Activated CD4-positive, alpha-beta T cell treated with anti-CD3 and anti-CD28 coated beads, Interleukin-2, amount 10 ng/mL, durations not matched to agents 24 days and 14 days (primary cell): ENCODE measurements at places on chromosomes 11 and 22. TPM values are rescaled to one million over a fixed set of nuclear protein-coding genes. Genes with fewer than 3 reads are reported as not detected.

The PSMC3 gene
- 230 and 234 TPM in 2 replicates for total RNA-seq

The OR8K3 gene
- total RNA-seq, result not detected in 2 replicates

The ADM gene
- total RNA-seq, result 5.1 and 7.4 TPM in 2 replicates

The FOLR1 gene
- total RNA-seq, result not detected in 2 replicates

The RASL10A gene
- 0.30 and 0.64 TPM in 2 replicates for total RNA-seq

The LARGE2 gene
- not detected in 2 replicates for total RNA-seq

The KCTD14 gene
- total RNA-seq, result 0.35 TPM in 1 of 2 replicates, not detected in the other

The GP1BB gene
- total RNA-seq, result not detected in 2 replicates

The GALNT18 gene
- total RNA-seq, result 8.6 and 9.3 TPM in 2 replicates

The MMP12 gene
- not detected in 2 replicates for total RNA-seq

The SHANK3 gene
- total RNA-seq, result 0.17 and 0.21 TPM in 2 replicates

DNA sequence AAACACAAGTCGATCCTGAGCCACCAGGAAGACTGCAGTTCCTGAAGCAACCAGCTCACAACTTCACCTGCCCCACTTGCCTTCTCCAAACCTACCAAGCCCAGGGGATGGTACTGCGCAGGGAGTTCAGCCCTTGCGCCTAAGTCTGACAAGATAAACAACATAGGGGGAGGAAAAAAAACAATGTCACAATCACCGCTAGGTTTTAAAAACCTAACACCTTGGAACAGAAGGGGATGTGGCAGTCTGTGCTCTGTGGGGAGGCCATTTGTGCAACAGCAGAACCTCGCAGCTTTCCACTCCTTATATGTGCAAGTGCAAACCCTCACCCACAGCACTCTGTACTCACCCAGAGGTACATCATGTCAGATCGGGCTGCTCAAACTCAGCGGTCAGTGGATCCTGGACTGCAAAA is 134.2 kb downstream of the RBFOX2 start:
- no peak for DNase-seq

DNA sequence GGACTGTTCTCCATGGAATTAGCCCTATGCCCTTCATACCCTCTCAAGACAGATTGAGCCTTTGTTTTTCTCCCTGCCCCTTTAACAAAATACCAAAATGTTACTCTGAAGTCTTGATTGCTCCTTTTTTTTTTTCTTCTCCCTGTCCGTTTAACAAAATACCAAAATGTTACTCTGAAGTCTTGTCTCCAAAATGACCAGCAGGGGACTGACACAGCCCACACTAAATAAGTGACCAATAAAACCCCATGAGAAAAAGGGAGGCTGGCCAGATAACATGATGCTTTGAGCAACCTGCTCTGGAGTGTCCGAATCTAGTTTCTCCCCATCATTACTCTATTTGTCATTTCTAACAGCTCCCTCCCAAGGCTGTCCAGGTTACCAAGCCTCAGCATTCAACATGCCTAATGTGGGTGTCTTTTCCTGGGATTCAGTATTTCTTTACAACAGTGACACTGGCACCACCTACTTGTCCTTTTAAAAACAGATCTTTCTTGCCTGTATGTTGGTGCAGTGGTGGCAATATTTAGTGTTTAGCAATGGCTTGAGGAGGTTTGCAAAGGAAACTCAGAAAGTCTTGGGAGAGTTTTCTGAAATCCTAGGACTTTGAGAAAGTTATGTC is 42.7 kb upstream of the SLC1A2 start:
- DNase-seq, result no peak

GRCh38 chr22:23256986-23257888 is 76.9 kb downstream of the BCR start:
- DNase-seq, result no peak

GRCh38 chr22:39490135-39490798 is 11.8 kb upstream of the MIEF1 start:
- peak; percentile 93 for DNase-seq

GRCh38 chr11:130720232-130721022 is 195.9 kb downstream of the SNX19 start:
- no peak for DNase-seq

GRCh38 chr11:18294862-18295261 is 27.1 kb downstream of the HPS5 start:
- no peak for DNase-seq

DNA sequence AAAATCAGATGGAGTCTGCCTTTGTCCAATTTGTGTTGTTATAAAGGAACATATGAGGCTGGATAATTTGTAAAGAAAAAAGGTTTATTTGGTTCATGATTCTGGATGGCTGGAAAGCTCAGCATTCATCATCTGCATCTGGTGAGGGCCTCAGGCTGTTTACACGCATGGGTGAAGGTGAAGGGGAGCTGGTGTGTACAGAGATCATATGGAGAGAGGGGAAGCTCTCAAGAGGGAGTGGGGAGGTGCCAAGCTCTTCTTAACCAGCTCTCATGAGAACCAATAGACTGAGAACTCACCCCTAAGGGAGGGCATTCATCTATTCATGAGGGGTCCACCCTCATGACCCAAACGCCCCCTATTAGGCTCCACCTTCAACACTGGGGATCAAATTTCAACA is 40.0 kb downstream of the NEU3 start:
- DNase-seq, result no peak

- no peak for DNase-seq
Measured at GRCh38 chr11:113234888-113235287, 79.5 kb upstream of the TTC12 start.

GRCh38 chr11:104661471-104661870 is 236.8 kb downstream of the CASP12 start:
- DNase-seq, result no peak

DNA sequence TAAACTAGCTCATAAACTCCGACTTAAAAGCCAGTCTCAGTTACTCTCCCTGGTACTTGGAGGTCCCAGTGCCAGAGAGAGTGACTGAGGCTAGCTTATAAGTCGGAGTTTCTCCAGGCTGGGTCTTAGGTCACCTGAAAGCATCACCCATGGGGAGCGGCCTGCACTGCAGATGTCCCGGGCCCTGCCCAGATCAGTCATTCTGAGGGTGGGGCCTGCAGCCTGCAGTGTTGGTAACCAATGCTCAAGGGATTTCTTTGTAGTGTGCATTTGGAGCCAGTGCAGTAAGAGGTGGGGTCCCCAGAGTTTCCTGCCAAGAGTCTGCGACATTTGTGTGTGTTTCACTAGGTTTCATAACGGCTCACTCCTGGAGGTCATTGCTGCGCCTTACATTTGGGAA is 14.8 kb downstream of the TAB1 start:
- no peak for DNase-seq

DNA sequence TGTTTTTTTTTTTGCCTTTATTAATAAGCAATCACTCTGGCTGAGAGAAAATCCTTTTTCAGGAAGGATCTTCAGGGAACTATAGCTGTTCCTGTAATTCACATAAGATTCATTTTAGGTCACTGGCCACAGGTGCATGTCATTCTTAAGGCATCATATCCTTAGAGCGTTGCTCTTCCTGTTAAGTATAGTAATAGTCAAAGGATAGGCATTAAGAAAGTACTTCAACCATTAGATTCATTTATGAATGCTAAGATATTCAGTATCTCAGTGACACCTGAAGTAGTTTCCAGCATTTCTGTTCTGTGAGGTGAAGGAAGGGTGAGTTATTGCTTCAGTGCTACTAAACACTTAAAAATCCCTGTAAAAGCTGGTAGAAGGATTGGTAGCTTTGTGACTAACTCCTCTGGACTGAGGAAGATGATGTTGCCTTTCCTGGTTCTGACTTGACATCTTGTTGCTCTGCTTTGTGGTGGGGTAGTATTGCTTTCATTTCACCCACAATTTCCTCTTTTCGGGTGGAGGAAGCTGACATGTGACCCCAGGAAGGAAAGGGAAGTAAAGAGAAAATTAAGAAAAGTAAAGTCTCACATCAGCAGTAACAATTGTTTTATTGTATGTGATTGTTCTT is 34.7 kb downstream of the RNF169 start:
- DNase-seq, result peak; percentile 68

GRCh38 chr11:91373497-91373896 is 851.1 kb upstream of the FAT3 start:
- DNase-seq, result no peak

DNA sequence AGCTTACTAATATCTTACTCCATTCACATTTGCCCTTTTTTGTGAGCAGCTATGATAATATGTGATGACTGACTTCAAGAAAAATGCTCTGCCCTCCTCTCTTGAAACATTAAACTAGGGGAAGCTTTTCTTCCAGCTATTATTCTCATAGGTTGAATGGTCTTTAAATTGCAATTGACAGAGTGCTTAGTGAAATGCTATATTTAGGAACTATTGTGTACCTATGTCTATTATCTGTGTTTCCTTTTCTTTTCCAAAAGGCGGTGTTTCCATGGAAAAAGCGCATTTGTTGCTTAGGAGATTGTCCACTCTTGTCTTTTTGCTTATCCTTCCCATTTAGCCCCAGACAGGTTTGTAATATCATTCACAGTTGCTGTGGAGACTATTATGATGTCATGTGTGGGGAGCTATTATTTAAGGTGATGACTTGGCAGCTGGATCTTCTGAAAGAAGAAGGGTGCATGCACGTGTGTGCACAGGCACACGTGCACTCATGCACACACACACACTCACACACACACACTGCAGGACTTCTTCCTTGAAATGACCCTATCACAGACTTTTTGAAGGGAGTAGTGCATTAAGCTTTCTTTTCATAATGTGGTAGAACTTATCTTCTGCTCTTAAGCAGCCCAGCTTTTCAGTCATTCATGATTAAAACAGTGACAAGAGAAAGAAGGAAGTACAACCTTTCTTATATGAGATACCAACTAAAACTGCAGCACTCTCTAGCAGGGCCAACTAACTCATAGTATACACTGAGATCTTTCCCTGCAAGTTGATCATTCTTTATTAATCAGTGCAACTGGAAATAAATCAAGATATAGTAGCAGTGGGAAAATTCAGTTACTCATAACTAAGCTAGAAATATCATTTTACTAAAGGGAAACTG is 340.8 kb upstream of the MTNR1B start:
- DNase-seq, result no peak

DNA sequence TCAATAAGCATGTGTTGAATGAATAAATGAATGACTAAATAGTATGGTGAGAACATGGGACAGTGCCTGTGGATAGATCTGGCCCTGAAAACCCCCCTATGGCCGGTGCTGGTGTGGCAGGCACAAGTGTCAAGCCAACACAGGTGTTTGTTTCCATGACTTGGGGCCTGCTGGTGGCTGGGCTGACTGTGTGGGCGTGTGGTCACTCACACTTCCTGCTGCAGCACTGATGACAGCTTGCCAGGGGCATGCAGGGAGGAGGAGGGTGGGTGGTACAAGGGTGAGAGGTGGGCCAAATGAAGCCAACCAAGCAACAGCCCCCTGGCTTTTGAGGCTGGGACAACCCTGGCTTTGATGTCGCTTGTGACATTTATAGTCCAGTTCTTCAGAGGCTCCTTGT is 30.3 kb upstream of the ABCC8 start:
- no peak for DNase-seq

DNA sequence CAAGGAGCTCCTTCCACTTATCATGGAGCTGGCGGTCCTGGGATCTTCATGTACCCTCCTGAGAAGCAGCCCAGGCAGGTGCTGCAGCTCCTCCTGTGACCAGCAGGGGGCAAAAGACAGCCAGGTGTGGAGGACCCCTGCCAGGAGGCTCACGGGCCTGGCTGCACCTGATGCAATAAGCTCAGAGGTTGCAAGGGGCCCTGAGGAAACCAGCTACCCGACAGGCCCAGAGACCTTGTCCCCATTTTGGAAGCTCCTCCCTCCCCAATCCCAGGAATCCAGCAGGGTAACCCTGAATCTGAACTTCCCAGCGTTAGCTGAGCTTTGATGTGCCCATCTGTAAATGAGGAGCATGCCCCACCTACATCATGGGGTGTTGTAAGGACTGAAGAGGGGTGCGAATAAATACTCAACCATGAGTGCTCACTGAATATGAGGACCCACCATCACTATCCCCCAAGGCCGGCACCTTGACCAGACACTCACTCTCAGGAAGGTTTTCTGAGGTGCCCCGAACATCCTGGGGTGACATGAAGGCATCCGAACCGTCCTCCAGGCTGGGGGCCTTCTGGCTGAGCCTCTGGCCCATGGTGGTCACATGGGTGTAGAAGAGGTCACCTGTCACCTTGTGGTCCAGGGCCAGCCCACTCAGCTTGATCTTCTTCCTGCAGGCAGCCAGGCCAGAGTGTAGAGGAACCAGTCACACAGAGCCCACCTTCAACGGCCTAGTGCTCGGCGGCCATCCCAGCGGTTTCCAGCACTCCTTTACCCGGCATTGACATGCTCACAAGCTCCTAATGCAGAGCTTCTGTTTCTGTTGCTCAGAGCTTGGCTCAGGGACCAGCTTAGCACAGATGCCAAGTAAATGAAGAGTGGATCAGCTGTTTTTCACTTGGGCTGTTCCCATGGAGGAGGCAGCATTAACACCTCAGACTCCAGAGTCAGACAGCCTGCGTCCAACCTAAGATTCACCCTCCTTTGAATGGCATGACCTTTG is 21.7 kb downstream of the SLC43A1 start:
- peak; percentile 92 for DNase-seq

DNA sequence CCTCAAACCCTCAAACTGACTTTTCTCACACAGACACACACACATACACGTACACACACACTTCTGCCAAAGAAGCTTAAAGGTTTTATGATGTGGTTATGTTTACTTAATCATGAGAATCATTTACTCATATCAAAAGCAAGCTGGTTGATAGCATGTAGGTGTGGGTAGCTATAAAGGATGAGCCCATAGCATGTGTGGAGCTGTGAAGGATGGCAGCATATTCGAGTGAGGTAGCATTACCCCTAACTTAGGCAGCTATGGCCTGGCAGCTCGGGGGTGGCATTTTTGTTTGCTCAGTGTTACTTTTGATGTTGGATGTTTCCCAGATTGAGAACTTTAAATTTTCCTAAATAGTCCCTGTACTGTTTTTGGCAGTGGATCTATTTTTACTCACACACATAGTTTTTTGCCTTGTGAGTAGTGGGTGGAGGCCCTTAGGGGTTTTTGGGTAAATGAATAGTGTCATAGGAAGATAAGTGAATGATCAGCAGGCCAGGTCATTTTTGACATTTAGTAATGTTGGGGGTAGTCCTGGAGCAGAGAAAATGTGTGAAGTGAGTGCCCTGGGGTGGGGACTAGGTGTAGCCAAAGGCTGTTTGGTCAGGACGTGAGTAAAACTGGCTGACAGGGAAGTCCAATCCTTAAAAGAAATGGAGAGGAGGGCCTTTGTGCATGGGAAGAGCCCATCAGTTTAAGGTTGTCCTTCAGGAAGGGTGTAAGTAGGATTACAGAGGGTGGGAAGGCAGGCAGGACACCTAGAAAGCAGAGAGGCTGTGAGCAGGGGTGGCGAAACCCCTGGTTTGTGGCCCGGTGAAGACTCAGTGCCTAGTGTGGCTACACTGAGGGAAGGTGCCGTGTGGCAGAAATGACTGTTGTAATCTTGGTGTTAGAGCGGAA is 7.1 kb downstream of the YWHAH start:
- no peak for DNase-seq

- DNase-seq, result no peak
Measured at GRCh38 chr11:131744847-131745246, 374.4 kb downstream of the NTM start.

DNA sequence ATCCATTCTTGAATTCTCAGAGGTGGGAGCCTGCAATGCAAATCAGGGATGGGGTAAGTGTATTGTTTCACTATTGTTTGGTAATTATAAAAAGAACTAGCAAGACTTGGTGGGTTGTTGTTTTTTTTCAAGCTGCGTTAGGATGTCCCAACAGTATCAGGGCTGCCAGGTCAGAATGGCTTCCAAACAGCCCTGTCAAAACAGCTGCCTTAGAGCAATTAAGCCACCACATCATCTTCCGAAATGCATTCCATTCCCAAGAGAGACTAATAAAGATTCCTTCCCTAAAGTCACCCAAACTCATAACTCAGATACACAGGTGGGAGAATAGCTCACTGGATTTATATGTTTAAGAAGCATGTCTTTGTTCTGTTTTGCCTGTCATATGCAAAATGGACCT is 23.5 kb downstream of the BBOX1 start:
- DNase-seq, result no peak
